ENCODE measurements at places on chromosomes 1 and 21. TPM values are rescaled to one million over a fixed set of nuclear protein-coding genes. Genes with fewer than 3 reads are reported as not detected.

Gene SDE2
- total RNA-seq = 7.1 TPM

Gene SYCP1
- not detected for total RNA-seq

Gene DIO1
- not detected for total RNA-seq

Gene TXNIP
- 594 TPM for total RNA-seq

Gene CD1B
- total RNA-seq = not detected

Gene ETV3L
- total RNA-seq = not detected

Gene GJB5
- total RNA-seq = not detected
